Bronchial epithelial cell (primary cell): ENCODE measurements at places on chromosomes 6 and 20. TPM values are rescaled to one million over a fixed set of nuclear protein-coding genes. Genes with fewer than 3 reads are reported as not detected.

Gene MYL9
- 0.53 and 0.90 TPM in 2 replicates for total RNA-seq

Gene TFEB
- 6.8 and 13.2 TPM in 2 replicates for total RNA-seq

Gene DNMT3B
- total RNA-seq = 0.79 and 2.4 TPM in 2 replicates

Gene NKX2-2
- not detected in 2 replicates for total RNA-seq

Gene PTCHD4
- total RNA-seq = 1.8 and 2.6 TPM in 2 replicates

Gene CST5
- total RNA-seq = not detected in 2 replicates

Gene DPM1
- total RNA-seq = 82.7 and 87.8 TPM in 2 replicates

Gene BMP6
- total RNA-seq = 2.3 and 2.6 TPM in 2 replicates

Gene REM1
- not detected in 2 replicates for total RNA-seq

Gene TPBG
- 120 and 121 TPM in 2 replicates for total RNA-seq

Gene RNF182
- total RNA-seq = 0.13 TPM in 1 of 2 replicates, not detected in the other

Gene CLPSL2
- not detected in 2 replicates for total RNA-seq

Gene SPATS1
- total RNA-seq = not detected in 2 replicates

Gene MPIG6B
- total RNA-seq = under 0.01 TPM in 1 of 2 replicates, not detected in the other

Gene BEND6
- total RNA-seq = 0.53 and 1.3 TPM in 2 replicates

Gene NT5E
- 31.4 and 71.1 TPM in 2 replicates for total RNA-seq

Gene LY6G6D
- total RNA-seq = not detected in 2 replicates

Gene PRSS35
- 0.13 TPM in 1 of 2 replicates, not detected in the other for total RNA-seq

Gene HSPA1L
- 0.53 and 1.4 TPM in 2 replicates for total RNA-seq

Gene SPAG4
- total RNA-seq = 6.1 and 9.9 TPM in 2 replicates

Gene LY6G6F
- total RNA-seq = not detected in 2 replicates

Gene TTK
- total RNA-seq = 0.26 TPM in 2 replicates

Gene PACSIN1
- not detected in 2 replicates for total RNA-seq

Gene PRDM13
- total RNA-seq = not detected in 2 replicates

Gene RIPOR3
- total RNA-seq = under 0.01 and 0.53 TPM in 2 replicates

Gene GPX5
- not detected in 2 replicates for total RNA-seq

Gene GHRH
- total RNA-seq = not detected in 2 replicates

Gene LRRC73
- 0.13 and 0.26 TPM in 2 replicates for total RNA-seq

Gene GABRR1
- not detected in 2 replicates for total RNA-seq

Gene EMILIN3
- total RNA-seq = not detected in 2 replicates

Gene PBOV1
- not detected in 2 replicates for total RNA-seq
